ELR (cell line): ENCODE measurements at places on chromosomes 11 and 22.

DNA sequence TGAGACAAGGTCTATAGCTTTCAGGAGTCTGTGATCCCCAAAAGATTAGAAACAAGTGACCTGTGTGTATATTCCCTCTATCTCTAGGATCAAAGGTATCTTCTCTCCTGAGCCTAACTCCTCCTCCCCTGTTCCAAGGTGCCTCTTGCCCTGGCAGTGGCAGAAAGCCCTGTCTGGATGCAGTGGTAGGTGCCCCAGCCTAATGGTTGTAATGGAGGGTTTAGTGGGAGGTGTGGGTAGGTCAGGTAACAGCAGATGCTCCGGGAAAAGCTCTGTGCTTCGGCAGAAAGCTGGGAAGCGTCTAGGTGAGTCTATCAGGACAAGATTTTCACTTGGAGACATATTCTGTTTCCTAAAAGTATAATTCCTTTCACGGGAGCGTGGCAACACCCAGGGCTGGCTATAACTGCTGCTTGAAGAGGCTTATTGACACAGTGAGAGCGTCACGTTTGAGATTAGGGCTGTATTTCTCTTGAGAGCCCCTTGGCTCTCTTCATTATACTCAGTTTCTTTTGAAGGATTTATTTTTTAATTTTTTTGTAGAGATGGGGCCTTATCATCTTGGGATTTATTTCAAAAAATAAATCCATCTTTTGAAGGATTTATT, 49.5 kb downstream of the PRR5L start:
- DNase-seq, result no peak

GRCh38 chr11:63889344-63889743, 27.6 kb downstream of the RCOR2 start:
- no peak for DNase-seq

DNA sequence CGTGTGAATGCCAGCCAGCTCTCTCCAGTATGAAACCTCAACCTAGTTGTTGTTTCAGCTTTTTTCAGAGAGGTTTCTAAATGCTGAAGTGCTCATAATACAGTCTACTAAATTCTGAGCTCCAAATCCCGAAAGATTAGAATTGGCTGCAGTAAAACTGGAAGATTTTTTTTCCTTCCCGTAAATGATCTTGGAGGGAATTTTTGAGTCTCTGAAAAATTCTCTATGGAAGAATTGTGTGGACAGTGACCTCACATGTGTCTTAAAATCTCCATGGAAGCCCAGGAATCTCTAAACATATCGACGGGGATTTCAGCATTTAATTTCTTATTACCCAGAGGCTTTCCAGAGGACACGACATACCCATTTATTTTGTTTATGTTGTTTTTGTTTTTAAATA, 1499.2 kb downstream of the LRRC4C start:
- no peak for DNase-seq

DNA sequence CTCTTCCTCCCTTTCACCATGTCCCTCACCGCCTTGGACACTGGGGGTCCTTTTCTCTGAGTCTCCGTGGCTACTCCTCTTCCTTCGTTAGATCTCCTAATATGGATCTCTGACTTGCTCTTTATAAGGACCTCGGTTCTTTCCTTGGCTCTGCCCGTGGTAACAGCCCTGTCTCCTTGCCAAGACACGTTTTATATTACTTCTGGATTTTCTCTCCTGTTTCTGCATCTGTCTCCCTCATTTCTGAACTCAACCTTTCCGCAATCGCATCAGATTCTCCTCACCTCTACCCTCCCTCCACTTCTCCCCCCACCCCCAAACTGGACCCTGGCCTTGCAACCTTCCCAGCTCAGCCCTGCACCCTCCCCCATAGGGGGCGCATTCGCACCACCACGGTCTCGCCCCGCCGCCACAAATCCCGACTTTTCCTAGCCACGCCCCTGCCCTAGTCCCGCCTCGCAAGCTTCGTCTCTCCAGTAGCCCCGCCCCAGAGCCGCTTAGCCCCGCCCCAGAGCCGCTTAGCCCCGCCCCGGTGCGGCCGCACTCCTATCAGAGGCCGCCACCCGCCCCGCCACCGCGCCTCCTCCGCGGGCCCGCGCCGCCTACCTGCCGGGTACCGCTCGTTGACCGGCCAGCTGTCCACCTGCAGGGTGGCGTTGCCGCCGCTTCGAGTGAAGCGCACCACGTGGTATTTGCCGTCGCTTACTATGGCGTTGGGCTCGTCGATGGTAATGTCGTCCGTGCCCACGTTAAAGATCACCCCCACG, 39.0 kb downstream of the SLC22A12 start:
- DNase-seq, result peak; percentile 27

- DNase-seq, result no peak
Observed at GRCh38 chr22:43203471-43203981, 16.6 kb upstream of the TTLL12 start.

DNA sequence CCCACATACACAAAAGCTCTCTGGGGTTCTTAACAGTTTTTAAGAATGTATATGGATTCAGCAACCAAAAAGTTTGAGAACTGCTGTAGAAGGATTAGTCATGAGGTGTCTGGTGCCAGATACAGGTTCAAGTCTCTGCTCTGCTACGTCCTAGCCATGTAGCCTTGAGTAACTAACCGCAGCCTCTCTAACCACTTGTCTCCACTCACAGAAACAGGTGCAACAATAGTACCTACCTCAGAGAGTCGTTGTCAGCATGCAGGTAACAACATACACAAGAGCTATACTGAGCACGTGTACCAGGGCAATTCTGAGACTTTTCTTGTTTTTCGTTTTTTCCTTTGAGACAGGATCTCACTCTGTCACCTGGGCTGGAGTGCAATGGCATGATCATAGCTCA, 26.9 kb downstream of the CBX7 start:
- DNase-seq, result no peak

DNA sequence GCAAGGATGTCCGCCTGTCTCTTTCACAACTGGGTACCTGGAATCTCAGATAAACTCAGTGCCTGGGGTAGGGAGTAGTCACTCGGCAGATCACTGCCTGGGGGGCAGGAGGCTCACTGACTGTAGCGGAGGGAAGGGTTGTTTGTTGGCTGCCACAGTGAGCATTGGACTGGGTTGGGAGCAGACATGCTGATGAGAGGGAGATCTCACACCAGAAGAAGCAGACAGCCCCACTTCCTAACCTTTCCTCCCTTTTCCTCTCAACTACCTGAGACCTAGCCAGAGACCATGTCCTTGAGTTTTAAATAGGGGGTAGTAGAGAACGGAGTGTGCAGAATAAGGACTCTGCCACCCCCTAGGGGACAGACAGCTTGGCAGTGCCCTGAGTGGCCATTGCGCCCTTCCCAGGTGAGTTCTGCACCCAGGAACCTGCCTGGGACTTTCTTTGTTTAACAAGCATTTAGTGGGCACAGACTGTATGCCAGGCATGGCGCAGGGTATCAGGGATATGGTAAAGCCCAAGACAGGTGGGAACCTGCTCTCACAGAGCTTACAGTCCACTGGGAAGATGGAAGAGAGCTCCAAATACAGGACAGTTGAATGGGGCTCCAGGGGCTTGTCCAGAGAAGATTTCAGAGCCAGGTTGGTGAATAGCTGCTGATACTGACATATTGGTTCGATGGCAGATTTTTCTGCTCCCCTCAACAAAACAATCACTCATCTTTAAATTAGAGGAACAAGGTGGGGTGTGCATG, 115.7 kb upstream of the NNMT start:
- no peak for DNase-seq

DNA sequence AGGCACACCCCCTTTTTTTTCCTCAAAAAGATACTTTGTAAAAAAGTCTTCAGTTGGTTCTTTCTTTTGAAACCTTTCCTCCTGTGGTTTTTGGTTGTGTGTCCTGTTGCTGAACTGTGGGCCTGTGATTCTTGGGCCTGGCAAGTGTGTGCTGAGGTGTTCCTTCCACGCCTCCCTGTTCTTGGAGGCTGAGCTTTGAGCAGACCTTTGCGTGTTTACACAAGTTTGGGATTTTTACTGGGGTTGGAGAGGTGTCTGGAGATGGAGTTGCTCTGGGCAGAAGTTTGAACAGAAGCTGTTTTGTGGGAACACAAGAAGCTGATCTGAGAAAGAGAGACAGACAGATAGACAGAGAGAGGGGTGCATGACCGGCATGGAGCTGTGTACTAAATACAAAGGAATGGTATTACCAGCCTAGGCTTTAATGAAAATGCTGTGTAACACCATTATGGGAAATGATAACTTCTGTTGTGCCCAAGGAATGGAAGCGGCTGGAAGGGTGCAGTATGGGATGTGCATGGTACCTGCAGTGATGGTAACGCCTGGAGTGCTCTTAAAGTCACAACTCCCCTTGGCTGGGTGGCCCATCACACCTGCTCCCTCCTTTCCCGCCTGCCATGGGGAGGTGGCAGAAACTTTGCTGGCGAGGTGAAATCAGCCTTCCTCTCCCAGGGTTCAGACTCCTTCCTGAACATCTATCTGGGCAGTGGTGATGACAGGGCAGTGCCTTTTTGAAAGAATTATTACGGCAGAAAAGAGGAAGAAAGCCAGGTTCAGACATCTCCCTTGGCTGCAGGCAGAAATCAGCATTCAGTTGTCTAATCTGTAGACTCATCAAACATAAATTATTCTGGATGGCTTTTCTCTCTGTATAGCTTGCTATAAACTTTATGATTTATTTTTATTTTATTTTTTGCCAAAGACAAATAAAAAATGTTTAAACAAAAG, 70.4 kb downstream of the LDLRAD3 start:
- DNase-seq, result no peak

DNA sequence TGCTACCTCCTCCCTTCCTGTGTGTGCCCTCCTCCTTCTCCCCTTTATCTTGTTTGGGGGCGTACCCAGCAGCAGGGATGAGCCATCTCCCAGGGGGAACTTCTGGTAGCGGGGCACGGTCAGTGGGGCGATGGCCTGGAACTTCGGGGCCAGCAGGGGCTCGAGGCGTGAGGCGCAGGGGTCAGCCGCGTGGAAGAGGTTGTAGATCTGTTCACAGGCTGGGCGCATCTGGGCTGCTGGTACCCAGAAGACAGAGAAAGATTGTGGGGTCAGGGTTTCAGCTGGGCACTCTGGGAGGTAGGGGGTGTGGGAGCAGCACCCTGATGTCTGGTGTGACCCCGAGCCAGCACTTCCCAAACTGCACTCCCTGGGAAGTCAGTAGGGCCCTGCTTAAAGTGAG, 9.1 kb downstream of the PITPNM1 start:
- DNase-seq, result no peak

DNA sequence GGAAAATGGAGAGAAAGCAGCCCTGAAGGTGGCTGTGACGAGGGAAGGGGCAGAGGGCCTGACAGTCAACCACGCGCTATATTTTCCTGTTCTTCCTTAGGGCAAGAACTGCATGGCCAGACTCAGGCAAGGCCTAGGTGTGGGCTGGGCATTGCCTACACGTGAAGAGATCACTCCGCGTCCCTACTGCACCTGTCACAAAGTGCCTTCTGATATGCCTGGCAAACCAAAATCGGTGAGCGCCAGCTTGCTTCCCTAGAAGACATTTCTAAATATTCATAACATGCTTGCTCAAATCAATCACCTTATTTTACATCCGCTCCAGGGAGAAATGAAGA, 6.3 kb downstream of the TMEM121B start:
- DNase-seq, result no peak

DNA sequence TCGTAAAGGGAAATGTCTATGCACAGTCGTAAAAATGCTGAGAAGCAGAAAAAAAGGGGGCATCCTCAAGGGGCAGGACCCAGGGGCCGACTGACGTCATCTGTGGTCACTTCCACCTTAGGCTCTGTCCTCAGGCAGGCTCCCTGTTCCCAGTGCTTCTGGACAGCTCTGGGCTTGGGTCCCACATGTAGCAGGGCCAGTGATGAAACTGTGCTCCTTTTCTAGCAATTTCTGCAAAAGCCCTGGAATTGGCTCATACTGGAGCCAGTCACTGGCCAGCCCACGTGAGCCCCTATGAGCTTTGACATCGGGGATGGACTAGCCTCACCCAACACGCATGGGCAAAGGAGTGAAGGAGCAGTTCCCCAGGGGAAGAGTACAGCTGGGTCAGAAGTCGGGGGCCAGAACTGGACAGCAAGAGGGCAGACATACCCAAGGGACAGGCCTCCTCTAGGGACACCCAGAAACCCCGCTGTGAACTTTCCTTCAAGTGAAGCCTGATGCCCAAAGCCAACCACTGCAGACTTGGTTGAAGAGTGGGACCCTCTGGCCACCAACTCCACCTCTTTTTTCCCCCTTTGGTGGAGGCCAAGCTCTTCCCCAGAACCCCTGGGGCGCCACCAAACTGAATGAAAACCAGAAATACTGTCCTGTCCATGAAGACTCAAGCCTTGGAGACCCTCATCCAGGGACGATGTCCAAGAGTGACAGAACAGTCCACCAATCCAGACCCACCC, 1349.0 kb downstream of the BRD1 start:
- no peak for DNase-seq

GRCh38 chr11:111913031-111913861, 712 bp downstream of the HSPB2 start:
- no peak for DNase-seq

DNA sequence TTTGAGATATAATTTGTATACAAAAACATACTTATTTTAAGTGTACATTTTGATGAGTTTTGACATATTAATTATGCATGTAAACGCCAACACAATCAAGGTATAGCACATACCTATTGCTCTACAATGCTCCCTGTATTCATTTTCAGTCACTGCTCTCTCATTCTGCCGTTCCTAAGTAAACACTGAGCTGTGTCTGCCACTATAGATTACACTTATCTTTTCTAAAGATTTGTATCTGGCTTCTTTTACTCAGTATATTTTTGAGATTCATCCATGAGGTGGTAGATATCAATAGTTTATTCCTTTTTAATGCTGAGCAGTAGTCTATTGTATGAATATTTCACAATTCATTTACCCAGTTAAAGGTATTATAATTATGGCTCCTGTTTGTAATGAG, 25.4 kb upstream of the BACE1-AS start:
- DNase-seq, result no peak

- no peak for DNase-seq
Observed at GRCh38 chr11:5556596-5557188, 8.4 kb upstream of the OR52H1 start.

DNA sequence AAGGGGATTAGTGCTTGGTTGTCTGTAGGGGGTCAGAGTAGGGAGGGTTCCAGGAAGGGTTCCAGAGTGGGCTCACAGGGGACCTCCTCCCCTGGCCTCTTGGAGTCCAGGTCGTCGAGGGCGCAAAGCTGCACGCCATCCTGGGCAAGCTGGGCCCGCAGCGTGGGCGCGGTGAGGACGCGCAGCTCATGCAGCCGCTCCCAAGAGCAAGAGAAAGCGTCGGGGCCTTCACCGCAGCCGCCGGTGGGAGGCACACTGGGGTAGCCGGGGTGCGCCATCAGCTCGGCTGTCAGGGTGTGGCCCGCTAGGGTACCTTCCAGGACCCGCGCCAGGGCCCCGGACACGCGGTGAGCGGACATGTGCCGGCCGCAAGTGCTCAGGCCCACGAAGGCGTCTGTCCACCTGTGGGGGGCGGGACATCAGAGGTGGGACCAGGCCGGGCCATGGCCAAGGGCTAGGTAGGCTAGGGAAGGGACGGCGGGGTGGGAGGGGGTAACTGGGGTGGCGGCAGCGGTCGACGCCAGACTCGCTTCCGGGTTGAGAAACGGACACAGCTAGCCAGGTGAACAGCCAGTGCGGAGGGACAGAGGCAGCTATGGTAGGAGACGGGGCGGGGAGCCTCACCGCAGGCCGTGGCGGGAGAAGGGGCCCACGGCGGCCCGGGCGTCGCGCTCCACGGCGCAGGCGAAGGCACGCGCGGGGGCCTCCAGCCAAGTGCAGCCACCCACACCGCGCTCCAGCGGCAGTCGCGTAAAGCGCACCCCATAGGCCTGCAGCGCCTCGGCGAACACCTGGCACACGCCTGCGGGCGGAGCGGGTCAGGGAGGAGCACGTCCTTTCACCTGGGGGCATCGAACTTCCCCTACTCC, 1.2 kb downstream of the YDJC start:
- DNase-seq, result no peak

GRCh38 chr22:22986008-22986407, 84.3 kb upstream of the GNAZ start:
- no peak for DNase-seq
